ENCODE measurements at places on chromosomes 12 and 14.

GRCh38 chr14:23828616-23829015 lies 125.0 kb upstream of the DHRS4 start:
- no peak for DNase-seq

- DNase-seq, result no peak
Measured at GRCh38 chr12:58918469-58918844, 1.8 kb downstream of the LRIG3 start.

DNA sequence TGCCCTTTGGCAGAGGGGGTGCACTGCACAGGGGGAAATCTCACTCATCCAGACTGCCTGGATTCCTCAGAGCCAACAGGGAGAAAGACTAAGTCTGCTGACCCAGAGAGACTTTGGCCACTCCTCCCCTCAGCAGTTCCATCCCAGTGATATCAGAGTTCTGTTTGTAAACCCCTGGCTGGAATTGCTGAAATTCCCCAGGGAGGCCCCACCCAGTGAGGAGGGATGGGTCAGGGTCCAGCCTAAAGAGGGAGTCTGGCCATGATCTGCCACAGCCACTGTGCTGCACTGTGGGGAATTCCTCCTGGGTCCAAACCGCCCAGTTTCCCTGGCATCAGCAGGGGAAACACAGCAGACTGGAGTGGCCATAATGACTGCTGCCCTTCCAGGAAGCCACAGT lies 54.9 kb upstream of the USP15 start:
- no peak for DNase-seq

GRCh38 chr14:67641902-67642749 lies 22.4 kb downstream of the ARG2 start:
- DNase-seq, result no peak

GRCh38 chr12:130184404-130185090 lies 22.3 kb downstream of the FZD10 start:
- DNase-seq, result no peak

- no peak for DNase-seq
Measured at GRCh38 chr14:100950024-100950423, 46.5 kb upstream of the RTL1 start.

DNA sequence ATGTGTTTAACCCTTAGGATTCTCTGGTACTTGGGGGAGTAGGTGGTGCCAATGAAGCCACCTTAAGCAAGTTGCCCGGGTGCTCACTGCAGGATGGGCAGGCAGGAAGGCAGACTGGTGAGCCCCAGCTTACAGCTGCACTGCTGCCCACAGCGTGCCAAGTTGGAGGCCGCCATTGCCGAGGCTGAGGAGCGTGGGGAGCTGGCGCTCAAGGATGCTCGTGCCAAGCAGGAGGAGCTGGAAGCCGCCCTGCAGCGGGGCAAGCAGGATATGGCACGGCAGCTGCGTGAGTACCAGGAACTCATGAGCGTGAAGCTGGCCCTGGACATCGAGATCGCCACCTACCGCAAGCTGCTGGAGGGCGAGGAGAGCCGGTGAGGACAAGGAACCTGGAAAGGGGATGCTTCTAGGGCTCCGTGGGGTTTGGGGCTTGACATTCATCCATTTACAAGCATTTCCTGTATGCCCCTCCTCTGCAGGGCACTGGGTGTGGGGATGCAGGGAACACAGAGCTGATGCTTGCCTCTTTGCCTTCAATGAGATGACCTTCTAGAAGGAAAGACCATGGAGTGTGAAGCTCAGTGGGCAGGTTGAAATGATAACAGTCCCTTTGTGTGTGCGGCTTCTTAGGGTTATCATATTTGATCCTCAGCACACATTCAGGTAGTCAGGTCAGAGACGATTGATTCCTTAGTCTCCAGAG lies 12.4 kb downstream of the KRT7 start:
- DNase-seq, result no peak

- no peak for DNase-seq
Measured at GRCh38 chr12:25401547-25402345, 151.0 kb upstream of the KRAS start.

- peak; percentile 97 for DNase-seq
Measured at GRCh38 chr14:105065280-105066228, at the start of gene GPR132. TSS of gene GPR132 (minus strand) at chr14:105065430. CDS start at chr14:105055420, 10,010 bp downstream.

- no peak for DNase-seq
Measured at GRCh38 chr14:102605029-102605428, 12.6 kb downstream of the RCOR1 start.

Data from CD4-positive, alpha-beta T cell treated with Interleukin-6 at 100 ng/mL for 8 hours (primary cell).